ENCODE measurements at places on chromosomes 5 and 9.

DNA sequence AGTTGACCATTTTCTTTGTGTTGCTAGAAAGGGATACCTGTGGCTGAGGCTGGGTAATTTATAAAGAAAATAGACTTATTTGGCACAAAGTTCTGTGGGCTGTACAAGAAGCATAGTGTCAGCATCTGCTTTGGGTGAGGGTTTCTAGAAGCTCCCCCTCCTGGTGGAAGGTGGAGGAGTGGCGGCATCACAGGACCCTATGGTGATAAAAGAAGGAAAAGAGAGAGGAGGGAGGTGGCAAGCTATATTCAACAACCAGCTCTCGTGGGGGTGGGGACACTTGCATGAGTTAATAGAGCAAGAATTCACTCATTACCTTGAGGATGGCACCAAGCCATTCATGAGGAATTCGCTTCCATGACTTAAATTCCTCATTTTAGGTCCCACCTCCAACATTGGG, 2041.4 kb upstream of the CDH9 start:
- DNase-seq: no peak

GRCh38 chr5:128774605-128775004, 190.7 kb upstream of the SLC27A6 start:
- DNase-seq: no peak

DNA sequence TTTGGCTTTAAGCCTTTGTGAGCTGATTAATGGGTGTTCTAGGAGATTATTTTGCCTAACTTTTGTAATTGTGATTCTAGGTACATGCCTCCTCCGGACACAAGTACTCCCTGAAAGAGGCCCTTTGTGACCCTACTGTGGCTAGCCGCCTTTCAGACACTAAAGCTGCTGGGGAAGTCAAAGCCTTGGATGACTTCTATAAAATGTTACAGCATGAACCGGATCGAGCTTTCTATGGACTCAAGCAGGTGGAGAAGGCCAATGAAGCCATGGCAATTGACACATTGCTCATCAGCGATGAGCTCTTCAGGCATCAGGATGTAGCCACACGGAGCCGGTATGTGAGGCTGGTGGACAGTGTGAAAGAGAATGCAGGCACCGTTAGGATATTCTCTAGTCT, 13.6 kb downstream of the ITGA1 start:
- no peak for DNase-seq

DNA sequence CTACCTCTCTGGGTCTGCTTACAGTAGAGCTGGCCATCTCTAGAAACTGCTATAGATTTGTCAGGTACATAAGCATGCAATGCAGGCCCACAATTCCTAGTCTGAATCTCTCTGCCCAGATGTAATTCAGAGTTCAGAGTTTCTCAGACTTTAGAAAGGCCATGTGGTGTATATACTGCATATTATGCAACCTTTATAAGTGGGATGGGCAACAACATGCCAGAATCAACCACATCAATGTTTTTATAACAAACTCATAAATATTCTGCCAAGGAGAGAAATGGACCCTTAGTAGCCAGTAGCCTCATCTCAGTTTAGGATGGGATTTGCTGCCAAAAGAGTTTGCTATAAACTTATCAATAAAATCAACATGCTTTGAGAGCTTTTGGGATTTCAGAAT, 78.8 kb downstream of the SLC1A1 start:
- no peak for DNase-seq

DNA sequence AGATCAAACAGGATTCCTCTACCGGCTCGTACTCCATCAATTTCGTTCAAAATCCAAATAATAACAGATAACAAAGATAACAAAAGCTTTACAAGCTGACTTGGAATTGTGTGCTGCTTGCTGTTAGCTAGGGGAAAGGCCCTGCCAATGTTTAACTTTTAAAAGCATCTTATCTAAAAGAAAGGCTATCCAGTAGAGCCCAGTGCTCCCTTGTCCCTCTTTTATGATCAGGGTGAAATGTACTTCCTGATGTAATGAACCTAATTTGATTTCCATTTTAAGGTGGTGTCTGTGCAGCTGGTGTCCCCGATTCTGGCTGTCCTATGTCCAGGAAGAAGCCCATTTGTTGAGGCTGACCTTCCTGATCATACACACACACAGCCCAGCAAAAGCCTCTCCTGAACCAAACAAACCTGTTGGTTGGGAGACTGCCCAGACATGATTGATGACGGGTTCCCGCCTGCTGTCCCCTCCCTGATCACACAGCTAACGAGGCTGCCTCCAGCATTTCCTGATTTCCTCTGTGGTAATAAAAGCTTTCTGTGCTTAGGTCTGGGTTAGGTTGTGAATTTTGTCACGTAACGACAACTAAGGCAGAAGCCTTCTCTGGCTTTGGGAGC, 54.1 kb downstream of the PWWP2A start:
- no peak for DNase-seq

DNA sequence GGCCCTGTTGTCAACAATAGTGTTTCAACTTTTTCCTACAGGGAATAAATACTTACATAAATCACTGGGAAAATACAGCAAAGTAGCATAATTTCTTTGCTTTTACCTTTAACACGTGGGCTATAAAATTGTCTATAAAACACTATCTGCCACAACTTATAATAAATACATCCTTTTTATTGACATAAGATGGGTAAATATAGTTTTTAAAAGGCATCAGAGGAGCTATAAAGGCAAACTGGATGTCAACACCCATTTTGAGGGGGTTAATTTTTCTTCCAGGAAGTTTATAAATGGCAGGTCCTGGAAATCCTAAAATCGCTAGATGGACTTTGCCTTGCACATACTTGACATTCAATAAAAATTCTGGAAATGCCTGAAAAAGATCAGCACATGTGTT, 358.0 kb downstream of the PDE4D start:
- DNase-seq: no peak

- DNase-seq: no peak
These were observed 64.3 kb downstream of the GOLM1 start for GRCh38 chr9:86034863-86035734.

DNA sequence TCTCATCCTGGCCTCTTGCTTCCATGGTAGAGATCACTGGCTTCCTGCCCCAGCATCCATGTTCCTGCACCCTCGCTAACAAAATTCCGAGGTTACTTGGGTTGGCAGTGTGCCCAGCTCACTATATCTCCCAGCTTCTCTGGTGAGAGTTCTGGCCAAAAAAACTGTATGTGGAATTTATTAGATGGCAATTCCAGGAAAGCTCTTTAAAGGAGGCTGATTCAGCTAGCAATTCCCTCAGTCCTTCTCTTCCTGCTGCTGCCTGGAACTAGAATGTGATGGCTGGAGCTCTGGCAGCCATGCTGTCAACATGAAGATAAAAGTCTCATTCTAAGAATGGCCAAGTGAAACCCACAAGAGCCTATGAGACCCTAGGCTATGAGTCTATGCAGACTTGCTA, 88.8 kb downstream of the SECISBP2 start:
- no peak for DNase-seq

Data from activated T-helper 1 cell treated with anti-CD3 and anti-CD28 coated beads, Interleukin-2, amount 50 U/mL, for 16 hours (primary cell).